Osteoblast (primary cell): ENCODE measurements at places on chromosomes 3 and 15. TPM values are rescaled to one million over a fixed set of nuclear protein-coding genes. Genes with fewer than 3 reads are reported as not detected.

- no peak overlapping the region for H3K4me3 ChIP-seq
- H3K27ac ChIP-seq: no peak overlapping the region
- H3K36me3 ChIP-seq: no peaks in the 10 kb centered on the region
- H3K4me1 ChIP-seq: peaks cover 2% of the 10 kb centered on the region
Observed at GRCh38 chr3:119620899-119621298, 23.2 kb downstream of the PLA1A start.

RBPMS2 gene
- 0.29 TPM in 1 of 2 replicates, not detected in the other for total RNA-seq

CLDN1 gene
- total RNA-seq: 0.29 and 1.1 TPM in 2 replicates

GRCh38 chr15:48955967-48956366, 7.8 kb downstream of the SHC4 start:
- DNase-seq: no peak
- no peaks in the 10 kb centered on the region for H3K36me3 ChIP-seq
- H3K27ac ChIP-seq: no peak overlapping the region
- no peak overlapping the region for H3K4me3 ChIP-seq
